ENCODE measurements at places on chromosomes 2 and 18.

- no peak for DNase-seq
Observed at GRCh38 chr2:199861132-199861774, 10.3 kb upstream of the FTCDNL1 start.

- no peak for DNase-seq
Observed at GRCh38 chr2:142241016-142241415, 110.2 kb upstream of the LRP1B start.

DNA sequence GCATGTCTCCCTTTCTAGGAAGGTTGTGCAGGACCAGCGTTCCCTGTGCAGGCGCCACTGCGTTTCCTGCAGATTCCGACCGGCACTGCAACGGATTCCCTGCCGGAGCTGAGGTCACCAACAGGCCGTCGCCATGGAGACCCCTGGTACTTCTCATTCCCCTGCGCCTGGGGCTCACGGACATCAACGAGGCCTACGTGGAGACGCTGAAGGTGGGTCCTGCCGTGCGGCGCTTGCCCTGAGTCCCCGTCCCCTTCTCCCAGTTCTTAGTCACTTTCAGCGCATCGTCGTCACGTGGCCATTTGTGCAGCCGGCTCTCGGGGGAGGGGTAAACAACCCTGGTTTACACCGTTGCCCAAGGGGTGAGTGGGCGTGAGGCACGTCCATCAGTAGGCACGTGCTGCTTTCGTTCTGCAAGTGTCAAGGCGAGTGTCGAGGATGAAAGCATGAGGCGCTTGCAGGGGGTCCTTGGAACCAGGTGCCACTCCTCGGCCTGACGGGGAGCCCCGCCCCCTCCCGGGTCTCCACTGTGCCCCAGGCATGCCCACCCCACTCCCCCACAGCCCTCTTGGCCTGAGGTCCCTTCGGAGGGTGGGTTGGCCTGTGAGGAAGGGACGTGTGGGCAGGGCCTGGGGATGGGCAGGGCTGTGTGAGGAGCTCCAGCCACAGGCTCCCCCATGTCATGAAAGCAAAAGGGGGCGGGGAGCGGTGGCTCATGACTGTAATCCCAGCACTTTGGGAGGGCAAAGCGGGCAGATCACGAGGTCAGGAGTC, 19.8 kb downstream of the DTYMK start:
- no peak for DNase-seq

GRCh38 chr2:5720426-5720825, 28.2 kb downstream of the SOX11 start:
- no peak for DNase-seq

DNA sequence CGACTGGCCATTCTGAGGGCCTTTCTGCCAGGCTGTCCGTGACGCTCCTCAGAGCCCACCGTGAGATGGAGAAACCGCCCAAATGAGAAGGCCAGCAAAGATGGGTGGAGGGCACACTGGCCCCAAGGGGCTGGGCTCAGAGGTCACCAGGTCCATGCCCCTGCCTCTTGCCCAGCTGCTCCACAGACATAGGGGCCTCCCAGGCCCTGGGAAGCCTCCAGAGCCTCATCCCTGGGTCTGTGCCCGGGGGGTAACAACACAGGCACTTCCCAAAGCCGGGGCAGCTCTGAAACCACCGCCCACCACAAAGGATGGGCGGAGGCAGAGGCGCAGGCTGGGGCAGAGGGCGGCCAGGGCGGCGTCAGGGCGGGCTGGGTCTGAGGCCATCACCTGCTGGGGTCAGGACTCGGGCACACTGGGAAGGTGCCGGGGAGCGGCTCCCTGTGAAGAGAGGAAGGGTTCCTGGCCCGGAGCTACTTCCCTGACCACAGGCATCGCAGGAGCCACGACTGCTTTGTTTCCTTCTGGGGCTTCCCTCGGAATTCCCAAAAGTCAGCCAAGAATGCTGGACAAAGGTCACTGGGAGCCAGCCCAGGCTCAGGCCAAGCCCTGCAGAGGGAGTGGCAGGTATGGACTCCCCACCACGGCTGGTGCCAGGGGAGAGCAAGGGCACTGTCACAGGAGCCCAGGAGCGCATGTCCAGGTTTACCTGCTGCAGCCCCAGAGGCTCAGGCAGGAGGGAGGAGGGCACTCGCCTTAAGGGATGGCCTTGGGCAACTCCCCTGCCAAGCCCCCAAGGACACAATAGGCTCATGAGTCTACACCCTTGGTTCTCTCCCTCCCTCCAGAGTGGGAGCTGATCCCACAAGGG, 9.4 kb downstream of the CYP26B1 start:
- no peak for DNase-seq

GRCh38 chr2:46459694-46460093, 19.7 kb upstream of the TMEM247 start:
- no peak for DNase-seq

DNA sequence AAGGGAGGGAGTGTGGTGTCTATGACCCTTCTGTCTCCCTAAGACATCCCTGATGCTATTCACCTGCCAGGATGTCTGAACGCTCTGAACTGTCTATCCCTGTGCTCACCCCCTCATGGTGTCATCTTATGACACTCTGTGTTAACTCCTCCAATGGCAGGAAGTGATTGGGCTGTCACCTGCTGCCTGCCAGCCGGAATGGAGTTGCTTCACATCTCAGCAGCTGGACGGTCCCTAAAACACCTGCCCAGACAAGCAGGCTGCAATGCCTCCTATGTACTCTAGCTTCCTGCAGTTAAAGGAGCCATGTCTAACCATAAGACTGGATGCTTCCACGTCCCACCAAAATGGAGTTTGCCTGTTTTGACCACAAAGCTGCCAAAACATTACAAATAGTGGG, 99.9 kb downstream of the CPO start:
- no peak for DNase-seq

- DNase-seq = no peak
Observed at GRCh38 chr2:115161081-115161770, 718.8 kb downstream of the DPP10 start.

DNA sequence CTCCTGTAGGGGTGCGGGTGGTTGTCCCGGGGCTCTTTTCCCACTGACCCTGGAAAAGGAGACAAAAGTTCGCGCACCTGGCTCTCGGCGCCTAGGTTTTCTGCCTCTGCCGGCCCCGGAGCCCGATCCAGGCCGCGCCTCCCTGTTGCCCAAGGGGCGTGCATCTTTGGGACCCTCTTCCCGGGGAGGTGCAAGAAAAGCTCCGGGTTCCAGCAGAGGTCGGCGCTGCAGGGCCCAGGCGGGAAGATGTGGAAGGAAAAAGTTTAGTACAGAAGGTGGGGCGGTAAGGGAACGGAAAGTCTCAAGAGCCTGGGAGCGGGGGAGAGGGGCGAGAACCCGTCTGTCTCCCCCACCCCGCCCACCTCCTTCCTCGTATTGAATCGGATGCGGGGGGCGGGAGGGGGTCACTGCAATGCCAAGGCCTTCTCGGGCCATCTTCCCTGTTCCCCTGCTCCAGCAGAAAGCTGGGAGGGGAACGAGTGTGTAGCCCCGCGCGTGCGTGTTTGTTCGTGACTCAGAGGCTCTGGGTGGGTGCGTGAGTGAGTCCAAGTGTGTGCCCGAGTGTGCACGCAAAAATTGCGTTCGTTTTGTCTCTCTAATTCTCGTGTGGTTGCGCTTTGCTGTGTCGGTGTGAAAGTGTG, 6.3 kb upstream of the EN1 start:
- no peak for DNase-seq

- no peak for DNase-seq
Observed at GRCh38 chr18:39464006-39464405, 1898.4 kb upstream of the CELF4 start.

DNA sequence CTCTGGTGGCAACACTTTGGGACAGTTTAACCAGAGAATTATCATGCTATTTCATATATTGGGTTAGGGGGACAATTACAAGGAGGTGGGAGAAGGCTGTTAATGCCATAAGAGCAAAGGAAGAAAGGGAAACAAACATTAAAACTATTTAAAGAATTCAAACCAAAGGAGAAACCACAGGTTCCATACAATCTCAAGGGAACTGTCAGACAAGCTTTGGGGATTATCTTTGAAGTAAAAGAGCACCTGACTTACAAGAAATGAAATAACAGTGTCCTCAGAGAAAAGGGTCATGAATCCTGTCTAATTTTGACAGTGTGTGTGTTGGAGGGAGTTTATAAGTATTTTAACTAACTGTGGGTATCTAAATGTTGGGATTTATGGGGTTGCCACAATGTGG, 44.4 kb downstream of the CERS6 start:
- no peak for DNase-seq

GRCh38 chr2:168528469-168528868, 72.4 kb downstream of the CERS6 start:
- DNase-seq = no peak

DNA sequence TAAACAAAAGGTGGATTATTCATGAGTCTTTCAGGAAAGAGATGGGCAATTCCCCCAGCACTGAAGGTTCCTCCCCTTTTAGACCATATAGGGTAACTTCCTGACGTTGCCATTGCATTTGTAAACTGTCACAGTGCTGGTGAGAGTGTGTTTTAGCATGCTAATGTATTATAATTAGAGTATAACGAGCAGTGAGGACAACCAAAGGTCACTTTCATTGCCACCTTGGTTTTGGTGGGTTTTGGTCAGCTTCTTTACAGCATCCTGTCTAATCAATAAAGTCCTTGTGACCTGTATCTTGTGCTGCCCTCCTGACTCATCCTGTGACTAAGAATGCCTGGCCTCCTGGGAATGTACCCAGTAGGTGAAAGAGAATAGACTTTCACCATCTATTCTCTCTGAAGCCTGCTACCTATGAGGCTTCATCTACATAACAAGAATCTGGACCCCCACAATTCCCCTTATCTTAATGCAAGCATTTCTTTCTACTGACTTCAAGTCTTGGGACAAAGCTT, 148.7 kb downstream of the CABLES1 start:
- no peak for DNase-seq

- peak; percentile 15 for DNase-seq
Observed at GRCh38 chr2:191030521-191031154, 16.7 kb upstream of the STAT1 start.

GRCh38 chr2:218957671-218958070, 1.8 kb upstream of the CDK5R2 start:
- no peak for DNase-seq

GRCh38 chr2:31223749-31224148, 6.4 kb upstream of the CAPN14 start:
- DNase-seq = no peak

- DNase-seq = no peak
Observed at GRCh38 chr2:203678971-203679370, 27.5 kb upstream of the CD28 start.

- DNase-seq = no peak
Observed at GRCh38 chr2:144854596-144854995, 334.7 kb upstream of the ZEB2 start.

DNA sequence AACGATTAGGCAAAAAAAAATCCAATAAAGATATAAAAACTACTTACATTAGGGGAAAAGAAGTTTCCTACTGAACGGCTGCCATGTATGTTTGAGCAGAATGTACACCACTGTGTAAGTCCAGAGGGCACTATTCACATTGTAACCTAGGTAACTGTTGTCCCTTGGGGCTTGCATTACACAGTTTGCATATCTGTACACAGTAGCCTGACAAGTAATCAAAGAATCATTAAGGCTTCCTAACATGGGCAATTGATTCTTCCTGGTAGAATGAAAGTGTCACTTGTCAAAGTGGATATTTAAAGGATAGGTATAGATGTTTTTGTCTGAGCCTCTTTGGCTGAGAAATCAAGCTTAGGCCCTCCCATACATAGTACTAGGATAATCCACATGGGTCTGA, 39.1 kb downstream of the PLEK start:
- no peak for DNase-seq

DNA sequence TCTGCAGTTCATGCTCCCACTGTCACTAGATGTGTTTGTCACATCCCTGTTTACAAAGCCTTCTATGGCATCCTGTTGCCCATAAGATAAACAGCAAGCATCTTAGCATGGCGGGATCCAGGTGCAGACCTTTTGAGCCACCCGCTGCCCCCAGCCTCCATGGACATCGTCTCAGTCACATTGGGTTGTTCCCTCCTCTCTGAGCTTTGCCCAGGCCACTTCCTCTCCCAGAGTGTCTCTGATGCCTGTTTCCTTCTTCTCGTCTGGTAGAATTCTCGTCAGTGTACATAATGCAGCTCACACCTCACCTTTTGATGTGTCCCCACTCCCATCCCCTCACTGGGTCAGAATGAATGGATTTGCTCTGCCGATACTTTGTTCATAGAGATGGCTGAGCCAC, 239.0 kb upstream of the APCDD1 start:
- no peak for DNase-seq

DNA sequence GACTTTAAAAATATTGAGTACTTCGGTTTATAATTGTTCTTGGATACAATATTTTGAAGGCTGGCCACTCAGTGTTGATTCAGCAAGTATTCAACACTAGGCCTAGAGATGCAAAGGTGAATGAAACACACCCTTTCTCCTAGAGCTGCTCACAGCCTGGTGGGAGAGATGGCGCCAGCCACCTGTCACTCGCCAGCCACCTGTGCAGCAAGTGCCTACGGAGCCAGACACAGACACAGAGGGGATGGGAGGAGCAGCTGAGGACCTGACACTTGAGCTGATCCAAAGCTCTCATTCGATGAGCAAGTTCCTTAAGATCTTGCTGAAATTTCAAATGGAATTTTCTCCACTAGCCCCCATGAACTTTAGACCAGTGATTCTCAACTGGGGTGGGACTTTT, 151.1 kb upstream of the RIOK3 start:
- DNase-seq = no peak

GRCh38 chr2:216992056-216992675, 132.3 kb upstream of the TNP1 start:
- DNase-seq = no peak

DNA sequence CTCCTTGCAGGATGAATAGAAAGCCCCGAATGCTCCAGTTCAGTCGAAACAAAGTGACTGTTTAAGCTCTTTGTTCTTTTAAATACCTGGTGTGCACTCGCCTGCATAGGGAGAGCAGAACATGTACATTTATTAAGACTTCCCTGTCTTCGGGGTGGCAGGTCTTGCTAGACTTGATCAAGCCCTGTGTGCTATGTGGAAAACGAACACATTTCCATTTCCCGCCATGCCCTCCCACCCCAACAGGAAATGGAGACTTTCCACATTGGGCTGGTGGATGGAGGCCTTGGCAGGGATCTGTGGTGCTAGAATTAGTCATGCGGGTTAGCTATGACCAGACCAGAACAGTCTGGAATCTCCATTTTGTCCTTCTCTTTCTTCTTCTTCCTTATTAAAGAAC, 321.0 kb upstream of the THSD7B start:
- DNase-seq = no peak
